ENCODE measurements at places on chromosomes 3 and 15.

GRCh38 chr3:196208942-196209695 lies 2.1 kb downstream of the ZDHHC19 start:
- no peak for DNase-seq

GRCh38 chr3:124886168-124887056 lies 753 bp downstream of the ITGB5 start:
- DNase-seq: no peak

- DNase-seq: peak; percentile 33
Observed at GRCh38 chr3:141402476-141403171, 34.3 kb downstream of the ZBTB38 start.

DNA sequence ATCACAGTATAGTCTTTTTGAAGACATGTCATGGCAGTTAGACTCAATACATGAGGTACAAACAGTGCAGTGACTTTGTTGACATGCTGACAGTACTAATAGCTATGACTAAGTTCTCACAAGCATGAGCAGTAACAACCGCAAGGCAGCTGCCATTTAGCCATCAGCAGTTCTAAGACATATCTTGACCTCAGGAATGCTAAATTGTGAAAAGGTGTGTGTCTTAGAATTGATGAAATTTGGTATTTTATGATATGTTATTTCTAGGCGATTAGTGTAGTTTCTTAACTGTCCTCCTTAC lies 60.7 kb upstream of the FURIN start:
- DNase-seq: no peak

DNA sequence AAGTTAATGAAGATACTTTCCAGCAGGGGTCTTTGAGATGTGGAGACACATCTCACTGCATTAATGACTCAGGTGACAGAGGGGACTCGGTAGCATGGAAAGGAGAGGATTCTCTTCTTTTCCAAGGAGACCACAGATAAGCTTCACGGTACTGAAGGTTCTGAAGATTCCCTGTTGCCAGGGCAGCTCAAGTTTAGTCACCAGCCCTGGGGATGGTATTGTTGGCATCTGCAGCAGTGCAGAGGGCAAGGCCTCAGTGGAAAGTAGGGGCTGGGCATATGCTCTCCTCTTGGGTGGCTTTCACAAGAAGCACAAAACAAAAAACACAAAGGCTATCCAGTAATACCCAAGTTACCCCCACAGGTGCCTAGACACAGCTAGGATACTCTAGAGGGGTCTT lies 38.0 kb upstream of the MRPL3 start:
- DNase-seq: no peak

DNA sequence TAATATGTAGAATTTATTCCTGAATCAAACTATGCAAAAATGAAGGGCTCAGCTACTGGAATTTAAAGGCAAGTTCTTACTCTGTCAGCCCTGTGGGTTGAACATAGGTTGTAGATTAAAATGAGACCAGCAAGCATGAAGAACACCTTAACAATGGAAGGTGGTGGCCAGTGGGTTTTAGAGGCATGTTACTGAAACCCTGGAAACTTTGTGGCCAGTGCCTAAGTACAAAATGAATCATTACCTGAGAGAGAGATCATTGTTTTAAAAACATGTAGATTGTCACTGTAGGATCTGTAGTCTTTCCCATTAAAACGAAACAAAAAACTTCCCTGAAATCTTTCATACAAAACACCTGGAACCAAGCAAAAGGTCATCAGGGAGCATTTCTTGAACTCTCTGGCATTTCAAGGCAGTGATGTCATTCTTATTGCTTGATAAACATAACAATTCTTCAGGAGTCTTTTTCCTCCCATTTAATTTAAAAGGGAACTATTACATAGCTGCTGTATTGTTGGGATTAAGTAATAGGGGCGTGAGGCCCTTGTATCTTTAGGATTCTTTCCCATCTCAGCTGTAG lies 51.8 kb downstream of the TMEM108 start:
- DNase-seq: no peak

- no peak for DNase-seq
Observed at GRCh38 chr15:99123713-99124451, 19.0 kb downstream of the SYNM start.

GRCh38 chr3:125460233-125460632 lies 59.8 kb downstream of the SNX4 start:
- no peak for DNase-seq

- DNase-seq: no peak
Observed at GRCh38 chr15:84755736-84756527, 7.5 kb downstream of the ZNF592 start.

- DNase-seq: no peak
Observed at GRCh38 chr15:27579738-27580137, 519.4 kb downstream of the OCA2 start.

GRCh38 chr3:178868681-178869080 lies 202.9 kb downstream of the ZMAT3 start:
- no peak for DNase-seq

Measured in hematopoietic multipotent progenitor cell treated with erythropoietin and hydrocortisone succinate and interleukin-3 and kit ligand, for 15 days (in vitro differentiated cells).